ENCODE measurements at places on chromosomes 1 and 21. TPM values are rescaled to one million over a fixed set of nuclear protein-coding genes. Genes with fewer than 3 reads are reported as not detected.
A peak's percentile ranks its signal among the peaks of the same experiment; 100 is the strongest.

DNA sequence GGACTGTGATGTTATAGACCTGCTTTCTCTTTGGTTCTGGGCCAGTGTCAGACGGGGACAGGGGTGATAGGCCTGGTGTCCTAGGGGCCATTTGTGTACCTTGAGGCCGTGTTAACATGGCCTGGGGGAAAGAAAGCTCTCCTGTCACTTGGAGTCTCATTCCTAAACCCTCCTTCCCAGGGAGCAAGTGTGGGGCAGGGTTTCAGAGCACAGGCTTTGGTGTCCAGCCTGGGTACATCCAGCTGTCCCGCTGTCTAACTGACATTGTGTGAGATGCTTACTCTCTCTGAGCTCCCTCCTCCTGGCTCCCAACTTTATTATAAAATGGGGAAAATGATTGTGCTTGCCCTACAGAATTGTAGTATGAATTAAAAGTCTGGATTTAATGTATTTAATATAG, 32.6 kb upstream of the EPHA8 start:
- H3K36me3 ChIP-seq = peaks cover 28% of the 10 kb centered on the region
- H3K27ac ChIP-seq = peak overlapping the region; percentile 22
- no peak for DNase-seq
- no peaks in the 10 kb centered on the region for H3K27me3 ChIP-seq
- H3K4me1 ChIP-seq = peaks cover 9% of the 10 kb centered on the region

GRCh38 chr1:184860535-184860934, 105.9 kb upstream of the EDEM3 start:
- H3K27ac ChIP-seq = no peak overlapping the region
- DNase-seq = no peak
- no peaks in the 10 kb centered on the region for H3K27me3 ChIP-seq
- no peaks in the 10 kb centered on the region for H3K36me3 ChIP-seq

DNA sequence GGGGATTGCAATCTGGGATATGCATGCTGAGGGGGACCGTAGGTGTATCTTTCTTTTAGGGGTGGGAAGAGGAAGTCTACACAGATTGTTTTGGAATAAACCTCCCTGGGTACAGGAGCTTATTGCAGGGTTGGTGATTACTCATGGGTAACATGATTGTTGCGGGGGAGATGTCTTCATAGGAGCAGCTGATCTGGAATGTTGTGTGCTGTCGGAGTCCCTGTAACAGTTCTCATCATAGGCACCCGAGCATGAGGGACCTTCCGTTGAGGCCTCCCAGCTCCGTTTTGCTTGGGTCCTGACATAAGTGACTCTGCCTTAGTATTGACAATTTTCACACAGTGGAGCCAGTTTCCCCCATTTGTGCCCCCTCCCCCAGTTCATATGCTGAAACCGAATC, 4.2 kb upstream of the PRXL2B start:
- H3K27ac ChIP-seq = no peak overlapping the region
- no peak overlapping the region for H3K4me3 ChIP-seq
- no peak for DNase-seq
- peaks cover 34% of the 10 kb centered on the region for H3K4me1 ChIP-seq
- no peaks in the 10 kb centered on the region for H3K27me3 ChIP-seq

- H3K4me3 ChIP-seq = no peak overlapping the region
- no peaks in the 10 kb centered on the region for H3K27me3 ChIP-seq
- H3K36me3 ChIP-seq = no peaks in the 10 kb centered on the region
- no peak overlapping the region for H3K27ac ChIP-seq
- peak; percentile 49 for DNase-seq
- peaks cover 22% of the 10 kb centered on the region for H3K4me1 ChIP-seq
These were observed 14.9 kb downstream of the SLC1A7 start for GRCh38 chr1:53127546-53127945.

GRCh38 chr1:100343897-100344296, 8.4 kb upstream of the CDC14A start:
- H3K4me3 ChIP-seq = no peak overlapping the region
- DNase-seq = no peak
- no peaks in the 10 kb centered on the region for H3K4me1 ChIP-seq
- no peaks in the 10 kb centered on the region for H3K36me3 ChIP-seq
- no peaks in the 10 kb centered on the region for H3K27me3 ChIP-seq

GRCh38 chr1:31196685-31197084, 43.0 kb downstream of the NKAIN1 start:
- no peak for DNase-seq
- H3K4me1 ChIP-seq = no peaks in the 10 kb centered on the region
- H3K27ac ChIP-seq = no peak overlapping the region
- H3K4me3 ChIP-seq = no peak overlapping the region
- H3K36me3 ChIP-seq = no peaks in the 10 kb centered on the region

GRCh38 chr1:72827278-72827677, 544.9 kb upstream of the NEGR1 start:
- H3K4me3 ChIP-seq = no peak overlapping the region
- no peaks in the 10 kb centered on the region for H3K27me3 ChIP-seq
- no peaks in the 10 kb centered on the region for H3K36me3 ChIP-seq
- no peak overlapping the region for H3K27ac ChIP-seq

GRCh38 chr1:48214820-48215219, 7.7 kb upstream of the SLC5A9 start:
- H3K36me3 ChIP-seq = no peaks in the 10 kb centered on the region
- H3K4me3 ChIP-seq = no peak overlapping the region
- no peaks in the 10 kb centered on the region for H3K27me3 ChIP-seq

DNA sequence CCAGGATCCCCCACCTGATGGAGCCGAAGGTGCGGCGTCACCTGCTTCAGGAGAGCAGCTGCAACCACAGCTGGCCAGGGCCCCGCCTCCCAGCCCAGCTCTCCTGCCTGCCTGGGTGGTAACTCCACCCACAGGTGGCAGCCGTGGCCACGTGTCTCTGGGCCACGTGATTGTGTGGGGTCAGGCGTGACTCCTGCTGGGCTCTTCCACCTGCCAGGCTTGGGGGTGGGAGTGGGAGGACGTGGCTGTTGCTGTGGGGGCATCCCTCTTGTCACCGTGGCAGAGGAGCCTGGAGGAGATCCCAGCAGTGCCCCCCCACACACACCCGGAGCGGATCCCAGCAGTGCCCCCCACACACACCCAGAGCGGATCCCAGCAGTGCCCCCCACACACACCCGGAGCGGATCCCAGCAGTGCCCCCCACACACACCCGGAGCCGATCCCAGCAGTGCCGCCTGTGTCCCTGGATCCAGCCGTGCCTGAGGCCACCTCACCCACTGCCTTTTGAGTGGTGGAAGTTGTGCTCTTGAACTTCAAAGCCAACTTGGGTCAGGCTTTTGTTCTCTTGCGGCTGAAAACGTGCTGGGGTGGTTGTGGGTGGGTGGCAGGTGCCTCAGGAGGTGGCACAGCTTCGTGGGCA, 32.2 kb downstream of the POFUT2 start:
- peak overlapping the region; percentile 16 for H3K4me3 ChIP-seq
- peaks cover 3% of the 10 kb centered on the region for H3K4me1 ChIP-seq
- DNase-seq = no peak
- H3K36me3 ChIP-seq = no peaks in the 10 kb centered on the region

Gene EDN2
- total RNA-seq = 2.3 TPM

Gene TMPRSS3
- total RNA-seq = 1.0 TPM

Gene PTGS2
- total RNA-seq = 7.1 TPM

Data from suprapubic skin (tissue), 4 donors.